ENCODE measurements at places on chromosomes 6 and 20.

GRCh38 chr6:154343473-154344308 lies 12.9 kb downstream of the IPCEF1 start:
- DNase-seq = no peak

DNA sequence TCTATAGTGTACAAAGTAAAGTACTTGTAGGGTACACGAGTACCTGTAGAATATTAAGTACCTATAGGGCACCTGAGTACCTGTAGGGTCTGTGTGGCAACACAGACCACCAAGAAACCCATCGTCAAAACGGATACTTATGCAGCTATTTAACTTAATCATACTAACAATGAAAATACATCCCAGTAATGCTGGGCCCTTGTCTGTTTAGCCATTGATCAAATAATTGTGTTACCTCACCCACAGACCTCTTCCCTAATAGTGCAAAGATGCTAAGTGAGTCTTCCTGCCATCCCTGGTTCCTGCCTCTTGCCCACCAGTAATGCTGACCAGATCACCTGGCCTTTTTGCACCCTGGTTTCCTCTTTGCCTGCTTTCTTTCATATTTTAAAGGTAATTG lies 7.5 kb upstream of the COL10A1 start:
- DNase-seq = no peak

GRCh38 chr20:59182401-59183044 lies 18.9 kb downstream of the ZNF831 start:
- no peak for DNase-seq

DNA sequence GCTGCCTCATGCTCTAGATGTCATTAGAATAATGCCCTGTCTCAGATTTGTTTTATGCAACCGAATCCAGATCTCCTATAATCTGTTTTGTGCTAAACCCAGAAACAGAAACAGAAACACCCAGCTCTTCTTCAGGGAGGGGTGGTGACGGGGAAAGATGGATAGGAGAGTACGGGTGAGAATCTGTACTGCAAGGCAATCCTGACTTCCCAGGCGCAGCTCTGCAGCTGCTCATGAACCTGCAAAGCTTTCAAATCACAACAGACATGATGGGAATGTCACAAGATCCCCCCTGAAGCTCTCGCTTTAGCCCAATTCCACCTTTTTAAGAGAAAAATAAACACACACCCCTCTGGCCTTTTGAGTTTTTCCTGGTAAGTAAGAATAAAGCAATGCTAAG lies 71.5 kb downstream of the PPP1R3G start:
- DNase-seq = no peak

- no peak for DNase-seq
These were observed 30.6 kb upstream of the GRM4 start for GRCh38 chr6:34176261-34177031.

GRCh38 chr6:69706724-69707123 lies 90.1 kb downstream of the LMBRD1 start:
- DNase-seq = no peak

GRCh38 chr6:111668410-111668809 lies 62.7 kb upstream of the TRAF3IP2 start:
- DNase-seq = no peak

- no peak for DNase-seq
These were observed 307.9 kb upstream of the SLC35B3 start for GRCh38 chr6:8743170-8743745.
